SJSA1 (cell line): ENCODE measurements at places on chromosomes 2 and 18. TPM values are rescaled to one million over a fixed set of nuclear protein-coding genes. Genes with fewer than 3 reads are reported as not detected.

UPP2 gene
- total RNA-seq, result not detected in 2 replicates

KANSL1L gene
- total RNA-seq, result 17.7 and 32.9 TPM in 2 replicates

GRCh38 chr2:3294493-3294892, 83.1 kb downstream of the EIPR1 start:
- no peak overlapping the region for H3K27ac ChIP-seq
- H3K4me1 ChIP-seq, result no peaks in the 10 kb centered on the region
- no peak overlapping the region for H3K4me3 ChIP-seq
- H3K27me3 ChIP-seq, result no peaks in the 10 kb centered on the region
- no peak for DNase-seq

ECEL1 gene
- not detected in 2 replicates for total RNA-seq

GRCh38 chr18:21359746-21360145, 117.7 kb downstream of the GREB1L start:
- no peaks in the 10 kb centered on the region for H3K4me1 ChIP-seq
- DNase-seq, result no peak
- H3K27ac ChIP-seq, result no peak overlapping the region
- no peaks in the 10 kb centered on the region for H3K36me3 ChIP-seq
- H3K27me3 ChIP-seq, result no peaks in the 10 kb centered on the region

SALL3 gene
- 0.03 TPM in 1 of 2 replicates, not detected in the other for total RNA-seq

- peaks cover 47% of the 10 kb centered on the region for H3K4me1 ChIP-seq
- peak overlapping the region; percentile 50 for H3K27ac ChIP-seq
- no peak overlapping the region for H3K4me3 ChIP-seq
- DNase-seq, result peak; percentile 85
- H3K27me3 ChIP-seq, result no peaks in the 10 kb centered on the region
- no peaks in the 10 kb centered on the region for H3K36me3 ChIP-seq
Measured at GRCh38 chr2:234632527-234633391, 135.9 kb upstream of the ARL4C start.

TUBB8B gene
- total RNA-seq, result 1.1 and 3.9 TPM in 2 replicates

OXER1 gene
- total RNA-seq, result not detected in 2 replicates

GRCh38 chr2:45681675-45682074, 30.2 kb downstream of the PRKCE start:
- H3K27me3 ChIP-seq, result no peaks in the 10 kb centered on the region
- H3K27ac ChIP-seq, result no peak overlapping the region
- peaks cover 9% of the 10 kb centered on the region for H3K4me1 ChIP-seq
- no peaks in the 10 kb centered on the region for H3K36me3 ChIP-seq
- H3K4me3 ChIP-seq, result no peak overlapping the region

DNA sequence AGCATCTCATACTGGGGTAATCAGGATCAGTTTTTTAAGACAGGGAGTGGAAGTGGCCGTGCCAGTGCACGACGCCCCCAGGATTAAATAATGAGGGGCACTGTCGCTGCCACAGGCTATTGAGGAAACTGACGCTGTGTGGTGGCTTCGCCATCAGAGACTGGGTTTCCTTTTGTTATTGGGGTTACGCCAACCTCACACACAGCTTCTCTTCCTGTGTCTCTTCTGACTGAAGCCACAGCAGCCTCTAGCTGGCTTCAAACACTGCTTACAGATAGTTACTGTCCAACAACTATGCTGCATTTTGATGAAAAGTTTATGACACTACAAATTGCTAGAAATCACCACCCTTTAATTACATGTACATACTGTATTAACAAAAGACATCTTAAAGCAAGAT, 521.9 kb upstream of the SALL3 start:
- no peak for DNase-seq
- no peaks in the 10 kb centered on the region for H3K36me3 ChIP-seq
- H3K27ac ChIP-seq, result no peak overlapping the region
